ENCODE measurements at places on chromosomes 6 and 20. TPM values are rescaled to one million over a fixed set of nuclear protein-coding genes. Genes with fewer than 3 reads are reported as not detected.

MTG2 gene
- polyA plus RNA-seq: 25.2 TPM

HLA-DOA gene
- polyA plus RNA-seq: 4.5 TPM

CRYBG1 gene
- polyA plus RNA-seq: 33.3 TPM

GGTLC1 gene
- not detected for polyA plus RNA-seq

- DNase-seq: no peak
Observed at GRCh38 chr6:148407372-148407771, 64.7 kb downstream of the SASH1 start.

- no peak for DNase-seq
Observed at GRCh38 chr6:143408151-143408786, 42.2 kb downstream of the ADAT2 start.

DNA sequence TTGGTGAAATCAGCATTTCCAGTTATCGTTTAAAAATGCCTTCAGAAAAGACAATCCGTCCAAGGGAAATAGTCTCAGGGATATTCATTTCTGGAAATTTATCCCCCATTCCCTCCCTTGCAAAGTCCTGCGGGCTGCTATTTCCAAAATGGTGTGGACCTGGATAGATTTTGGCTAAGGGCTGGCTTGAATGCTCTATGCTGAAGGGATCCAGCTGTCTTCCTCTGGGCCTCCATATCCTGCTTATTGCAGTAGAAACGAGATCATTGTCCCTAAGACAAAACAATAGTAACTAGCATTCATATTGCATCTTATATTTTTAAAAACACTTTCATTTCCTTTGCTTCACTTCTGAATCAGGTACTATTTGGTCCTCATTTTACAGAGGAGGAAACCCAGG is 129.9 kb downstream of the ANKRD60 start:
- DNase-seq: no peak

DNA sequence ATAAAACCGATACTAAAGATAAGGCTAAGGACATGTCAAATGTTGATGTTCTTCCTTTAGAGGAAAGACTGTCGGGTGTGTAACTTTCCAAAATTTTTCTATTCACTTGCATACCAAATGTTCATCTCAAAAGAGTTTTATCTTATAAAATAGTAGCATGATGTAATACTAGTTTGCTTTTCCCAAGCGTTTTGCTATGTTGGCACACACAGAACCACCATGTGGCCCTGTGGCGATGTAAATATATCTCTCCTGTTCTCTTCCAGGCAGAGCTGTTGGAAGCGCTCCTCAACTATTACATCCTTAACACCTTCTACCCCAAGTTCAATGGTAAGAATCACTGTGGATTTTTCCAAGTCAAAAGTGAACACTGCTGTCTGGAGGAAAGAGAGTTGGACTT is 26.5 kb downstream of the LBP start:
- DNase-seq: no peak

GRCh38 chr6:144066741-144067484 is 28.5 kb downstream of the SF3B5 start:
- DNase-seq: no peak

- DNase-seq: no peak
Observed at GRCh38 chr20:60573003-60573680, 614.9 kb downstream of the CDH26 start.

DNA sequence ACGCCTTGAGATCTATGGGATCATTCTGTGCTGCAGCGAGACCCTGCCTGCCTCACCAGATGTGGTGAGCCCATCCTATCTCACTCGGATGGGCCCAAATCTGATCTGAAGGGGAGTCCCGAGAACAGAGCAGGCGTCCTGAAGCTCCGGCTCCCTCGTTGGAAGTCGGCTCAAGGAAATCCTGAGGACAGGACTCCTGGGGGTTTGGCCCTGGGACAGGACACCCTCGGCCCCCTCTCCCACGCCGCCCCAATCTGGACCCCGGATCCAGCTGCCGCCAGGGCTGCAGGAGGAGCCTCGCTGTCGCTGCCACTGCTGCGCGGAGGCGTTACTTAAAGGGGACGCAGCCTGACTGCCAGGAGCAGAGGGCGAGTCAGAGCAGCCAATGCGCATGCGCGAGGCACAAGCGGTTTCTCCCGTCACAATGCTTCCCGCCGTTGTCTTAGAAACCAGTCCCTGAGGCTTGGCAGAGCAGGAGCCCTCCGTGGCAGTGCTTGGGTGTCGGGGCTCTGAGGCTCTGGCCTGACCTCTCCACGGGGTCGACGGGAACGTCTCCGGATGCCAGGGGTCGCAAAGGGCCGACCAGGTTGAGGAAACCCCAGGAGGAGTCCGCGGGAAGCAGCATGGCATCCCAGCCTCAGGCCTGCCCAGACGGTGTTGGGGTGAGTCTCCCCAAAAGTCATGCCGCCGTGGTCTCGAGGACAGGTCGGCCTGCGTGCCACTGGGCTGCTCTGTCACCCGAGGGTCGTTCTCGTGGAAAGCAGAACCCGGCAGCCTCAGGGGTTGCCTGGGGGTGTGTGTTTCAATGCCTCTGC is 1567.8 kb upstream of the DEFB115 start:
- DNase-seq: no peak

DNA sequence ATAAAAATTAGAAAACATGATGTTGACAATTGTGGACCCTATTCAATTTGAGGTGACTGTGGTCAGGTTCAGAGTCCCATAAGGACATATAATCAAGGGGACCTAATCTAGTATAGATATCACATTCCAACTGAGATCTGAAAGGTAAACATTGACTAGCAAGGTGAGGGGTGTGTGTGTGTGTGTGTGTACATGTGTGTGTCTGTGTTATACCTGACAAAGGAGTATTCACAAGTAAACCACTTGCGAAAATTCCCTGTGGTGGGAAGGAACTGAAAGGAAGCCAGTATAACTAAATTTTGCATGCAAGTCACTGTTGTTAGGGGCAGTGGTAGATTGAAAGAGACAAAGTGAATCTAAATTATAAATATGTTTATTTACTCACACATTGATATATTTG is 723.7 kb downstream of the COL12A1 start:
- DNase-seq: no peak

DNA sequence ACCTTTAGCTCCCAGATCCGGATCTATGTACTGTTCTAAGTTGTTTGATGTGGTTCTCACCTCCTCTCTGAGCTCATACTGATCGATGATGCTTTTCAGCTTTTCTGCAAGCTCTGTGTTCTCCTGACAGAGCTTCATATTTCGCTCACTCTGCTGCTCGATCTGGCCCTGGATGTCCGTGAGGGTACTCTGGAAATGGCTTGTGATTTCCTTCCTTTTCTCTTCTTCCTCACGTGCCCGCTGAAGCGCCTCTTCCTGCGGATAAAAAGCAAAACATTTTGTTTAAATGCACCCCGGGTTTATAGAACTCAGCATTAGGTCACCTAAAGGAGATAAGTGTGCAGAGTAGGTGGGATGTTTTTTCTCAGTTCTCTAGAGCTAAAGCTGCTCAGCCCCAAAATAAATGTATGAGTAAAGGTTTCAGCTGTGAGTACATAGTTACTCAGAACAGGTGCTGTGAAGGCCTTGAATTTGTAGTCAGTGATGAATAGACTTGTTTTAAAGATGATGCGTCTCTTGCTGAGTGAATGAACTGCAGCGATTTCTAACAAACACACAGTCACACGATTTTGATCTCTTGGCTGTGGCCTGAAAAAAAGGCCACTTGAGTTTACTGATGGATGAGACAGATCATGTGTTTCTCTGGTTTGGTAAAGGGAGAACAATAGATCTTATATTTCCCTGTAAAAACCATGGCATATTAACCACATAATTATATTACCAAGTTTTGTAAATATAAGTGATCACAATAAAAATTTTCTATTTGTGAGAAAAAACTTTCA is 29.1 kb downstream of the TXLNB start:
- DNase-seq: no peak

GRCh38 chr20:36833275-36834020 is 42.5 kb upstream of the TLDC2 start:
- DNase-seq: no peak

DNA sequence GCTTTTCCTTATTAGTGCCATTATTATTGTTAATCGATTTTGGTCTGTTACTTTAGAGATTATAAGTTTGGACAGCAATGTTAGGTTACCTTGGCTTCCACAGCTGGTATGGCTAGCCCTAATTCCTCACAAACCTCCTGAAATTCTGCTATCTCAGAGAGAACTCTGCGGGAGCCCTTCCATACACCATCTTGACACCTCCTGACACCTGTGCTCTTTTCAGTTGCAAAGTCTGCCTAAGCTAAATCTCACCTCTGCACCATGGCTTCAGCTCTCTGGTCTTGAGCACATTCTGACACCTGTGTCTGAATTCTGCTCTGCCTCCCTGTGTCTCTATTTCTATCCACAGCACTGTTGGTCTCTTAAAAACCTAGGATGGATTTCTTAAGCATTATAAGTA is 106.5 kb downstream of the DCDC2 start:
- DNase-seq: no peak

- no peak for DNase-seq
Observed at GRCh38 chr6:5213836-5214235, 46.9 kb downstream of the LYRM4 start.

- no peak for DNase-seq
Observed at GRCh38 chr6:138160329-138161087, 1.2 kb upstream of the ARFGEF3 start.

- no peak for DNase-seq
Observed at GRCh38 chr6:77466451-77467437, 3.5 kb upstream of the HTR1B start.
